ENCODE measurements at places on chromosomes 16 and 17.
A peak's percentile ranks its signal among the peaks of the same experiment; 100 is the strongest.

DNA sequence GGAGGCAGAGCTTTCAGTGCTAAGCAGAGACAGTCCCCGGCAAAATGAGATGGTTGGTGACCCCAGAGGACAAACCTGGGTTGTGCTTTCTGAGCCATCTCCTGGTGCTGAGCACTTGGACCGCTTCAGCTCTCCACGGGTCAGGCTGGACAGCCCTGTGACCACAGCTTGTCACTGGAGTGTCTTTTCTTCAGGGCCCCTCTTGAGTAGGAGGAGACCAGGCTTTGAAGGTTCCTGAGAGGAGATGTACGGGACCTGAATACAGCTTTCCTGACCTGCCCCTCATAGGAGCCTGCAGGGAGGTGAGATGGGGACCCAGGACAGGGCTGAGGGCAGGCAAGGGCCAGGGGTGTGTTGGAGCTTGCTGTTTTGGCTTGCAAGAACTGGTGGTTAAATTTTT is 17.8 kb upstream of the ADGRG1 start:
- DNase-seq: no peak

- no peak for DNase-seq
Measured at GRCh38 chr17:44187131-44187899, 543 bp downstream of the TMUB2 start.

DNA sequence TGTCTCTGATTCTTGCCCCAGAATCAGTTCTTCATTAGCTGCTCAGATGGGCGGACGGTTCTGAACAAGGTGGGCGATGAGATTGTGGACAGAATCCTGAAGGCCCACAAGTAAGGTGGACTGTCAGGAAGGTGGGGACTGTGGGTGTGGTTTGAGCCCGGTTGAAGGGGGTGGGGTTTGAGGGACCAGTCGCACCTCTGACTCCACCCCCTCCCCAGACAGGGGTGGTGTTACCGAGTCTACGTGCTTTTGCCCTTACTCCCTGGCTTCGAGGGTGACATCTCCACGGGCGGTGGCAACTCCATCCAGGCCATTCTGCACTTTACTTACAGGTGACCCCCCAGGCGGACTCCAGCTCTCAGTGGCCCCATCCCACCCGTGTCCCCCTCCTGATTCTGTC is 11.3 kb downstream of the PLD2 start:
- no peak for DNase-seq

DNA sequence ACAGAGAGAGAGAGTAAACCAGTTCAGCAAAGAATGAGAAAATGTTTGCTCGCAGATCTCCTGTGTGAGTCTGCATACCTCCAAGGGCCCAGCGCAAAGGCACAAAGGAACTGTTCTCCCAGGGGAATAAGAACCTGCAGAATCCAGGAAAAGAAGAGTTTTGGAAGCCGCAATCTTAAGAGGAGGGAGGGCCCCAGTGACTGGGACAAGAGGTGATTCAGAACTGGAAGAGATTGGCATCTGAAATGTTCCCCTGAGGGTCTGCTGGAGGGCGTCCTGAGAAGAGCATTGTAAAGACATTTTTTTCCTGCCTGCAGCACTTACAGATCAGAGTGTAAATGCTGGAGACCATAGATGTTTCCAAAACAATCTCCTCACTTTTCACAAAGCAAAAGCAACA is 6.1 kb downstream of the ATMIN start:
- DNase-seq: no peak

- peak; percentile 94 for DNase-seq
Measured at GRCh38 chr17:82338858-82339633, 5.5 kb upstream of the SECTM1 start.

Measured in A549 (cell line).